ENCODE measurements at places on chromosomes 2 and 18. TPM values are rescaled to one million over a fixed set of nuclear protein-coding genes. Genes with fewer than 3 reads are reported as not detected.

The PTPRM gene
- total RNA-seq = 51.4 TPM

The SOWAHC gene
- total RNA-seq = 3.2 TPM

The BOD1L2 gene
- total RNA-seq = not detected

The SLC38A11 gene
- 0.42 TPM for total RNA-seq

The CRYGA gene
- total RNA-seq = not detected

The IL37 gene
- total RNA-seq = not detected

The FN1 gene
- 245 TPM for total RNA-seq

The DCDC2C gene
- total RNA-seq = not detected

The IL1B gene
- total RNA-seq = 0.59 TPM

The KCNF1 gene
- total RNA-seq = 0.97 TPM
